Left renal pelvis (tissue), 4 donors: ENCODE measurements at places on chromosomes 7 and 10. TPM values are rescaled to one million over a fixed set of nuclear protein-coding genes. Genes with fewer than 3 reads are reported as not detected.

DNA sequence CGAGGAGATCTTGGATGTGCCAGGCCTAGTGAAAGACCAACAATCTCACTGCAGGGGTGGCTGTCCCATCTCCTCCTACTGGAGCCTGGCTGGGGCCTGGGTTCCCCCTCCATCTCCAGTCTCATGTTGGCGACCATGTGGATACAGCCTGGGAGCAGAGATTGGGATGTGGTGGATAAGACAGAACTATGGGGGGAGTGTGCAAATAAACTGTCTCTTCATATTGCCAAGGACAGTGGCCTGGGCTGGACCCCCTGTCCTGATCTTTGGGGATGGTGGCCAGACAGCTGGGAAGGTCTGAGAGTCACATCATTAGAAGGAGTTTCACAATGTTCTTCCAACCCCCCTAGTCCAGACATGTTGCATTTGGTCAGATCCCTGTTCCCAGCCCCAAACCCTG is 5.8 kb upstream of the MINDY4 start:
- no peak for DNase-seq

- no peak for DNase-seq
Measured at GRCh38 chr10:131177431-131178327, 133.8 kb downstream of the TCERG1L start.

DNA sequence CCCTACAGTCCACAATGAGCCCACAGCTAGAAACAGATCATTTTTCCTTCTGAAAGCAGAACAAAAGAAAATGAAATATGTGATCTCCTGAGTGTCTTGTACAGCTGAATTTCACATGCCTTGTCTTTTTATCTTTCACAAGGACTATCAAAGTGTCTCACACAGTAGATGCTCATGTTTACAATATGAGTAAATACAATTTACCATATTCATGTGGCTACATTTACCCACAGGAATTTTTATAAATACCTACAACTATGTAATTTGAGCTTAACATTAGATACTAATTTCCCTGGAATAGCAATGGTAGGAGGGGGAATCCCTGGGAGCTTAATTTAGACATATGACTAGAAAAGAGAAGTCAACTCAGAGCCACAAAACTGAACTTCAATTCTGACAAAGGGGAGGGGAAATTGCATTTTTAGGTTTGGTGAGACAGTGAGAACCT is 186.2 kb downstream of the MACC1 start:
- no peak for DNase-seq

- no peak for DNase-seq
Measured at GRCh38 chr7:114997487-114998404, 75.9 kb downstream of the MDFIC start.

DNA sequence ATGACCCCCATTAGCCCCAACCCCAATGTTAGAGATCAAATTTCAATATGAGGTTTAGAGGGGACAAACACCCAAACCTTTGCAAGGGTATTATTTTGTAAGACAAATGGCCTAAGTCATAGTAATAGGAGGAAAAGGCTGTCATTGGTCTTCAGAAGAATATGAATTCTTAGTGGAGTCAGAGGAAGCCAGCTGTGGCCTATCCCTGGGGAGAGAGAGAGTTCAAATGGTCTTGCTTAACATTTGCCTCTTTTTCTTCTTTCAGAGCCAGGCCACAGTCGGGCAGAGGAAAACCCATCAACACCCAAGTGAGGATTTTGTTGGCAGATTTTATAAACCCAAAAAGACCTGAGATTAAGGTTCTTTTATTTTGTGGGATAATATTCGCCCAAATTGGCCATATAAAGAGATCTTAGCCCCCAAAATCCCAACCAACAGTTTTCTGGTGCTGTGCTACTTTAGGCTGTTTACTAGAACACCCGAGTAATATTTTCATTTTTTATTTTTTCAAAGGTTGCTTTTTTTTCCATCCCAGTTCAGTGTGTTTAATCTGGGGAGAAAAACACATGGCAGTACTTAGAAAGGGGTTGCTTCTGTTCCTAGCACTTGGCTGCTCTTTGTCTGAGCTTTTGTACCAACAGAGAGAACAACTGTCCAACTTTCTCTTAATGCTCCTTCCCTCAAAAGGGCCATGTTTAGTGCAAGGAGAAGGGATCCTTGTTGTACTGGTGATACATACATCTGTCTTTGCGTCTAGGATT is 26.8 kb upstream of the ARMC3 start:
- no peak for DNase-seq

DNA sequence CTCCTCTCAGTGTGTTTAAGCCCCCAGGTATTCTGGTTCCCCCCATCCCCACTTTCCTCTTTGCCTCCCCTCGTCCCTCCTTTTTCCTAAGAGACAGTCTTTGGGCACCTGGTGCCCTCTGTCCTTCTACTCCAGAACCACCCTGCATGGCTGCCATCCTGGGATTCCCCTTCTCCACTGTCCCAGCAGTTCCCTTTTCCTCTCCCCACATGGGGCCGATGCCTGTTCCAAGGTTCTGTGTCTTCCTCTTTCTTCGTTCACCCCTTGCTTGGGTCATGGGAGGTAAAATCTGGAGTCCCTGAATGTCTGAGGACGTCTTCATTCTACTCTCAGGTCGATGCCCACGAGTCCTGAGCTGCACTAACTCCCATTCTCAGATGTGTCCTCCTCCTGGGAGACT is 120.8 kb downstream of the TAX1BP1 start:
- DNase-seq, result no peak

DNA sequence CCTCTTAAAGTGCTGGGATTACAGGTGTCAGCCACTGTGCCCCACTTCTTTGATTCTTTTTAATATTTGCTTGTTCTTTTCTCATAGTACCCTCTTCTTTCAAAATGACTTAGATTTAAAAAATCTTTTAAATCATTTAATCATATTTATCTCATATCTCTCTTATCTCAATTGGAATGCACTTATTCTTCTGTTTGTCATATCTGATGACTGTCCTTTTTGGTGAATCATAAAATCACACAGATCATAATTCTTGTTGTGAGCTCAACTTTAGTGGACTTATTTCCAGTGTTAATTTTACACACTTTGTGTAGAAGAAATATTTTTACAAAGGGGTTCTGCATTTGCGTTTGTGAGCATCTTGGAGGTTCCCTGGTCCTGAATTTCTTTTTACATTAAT is 220.3 kb upstream of the SLC26A5 start:
- DNase-seq, result no peak

DNA sequence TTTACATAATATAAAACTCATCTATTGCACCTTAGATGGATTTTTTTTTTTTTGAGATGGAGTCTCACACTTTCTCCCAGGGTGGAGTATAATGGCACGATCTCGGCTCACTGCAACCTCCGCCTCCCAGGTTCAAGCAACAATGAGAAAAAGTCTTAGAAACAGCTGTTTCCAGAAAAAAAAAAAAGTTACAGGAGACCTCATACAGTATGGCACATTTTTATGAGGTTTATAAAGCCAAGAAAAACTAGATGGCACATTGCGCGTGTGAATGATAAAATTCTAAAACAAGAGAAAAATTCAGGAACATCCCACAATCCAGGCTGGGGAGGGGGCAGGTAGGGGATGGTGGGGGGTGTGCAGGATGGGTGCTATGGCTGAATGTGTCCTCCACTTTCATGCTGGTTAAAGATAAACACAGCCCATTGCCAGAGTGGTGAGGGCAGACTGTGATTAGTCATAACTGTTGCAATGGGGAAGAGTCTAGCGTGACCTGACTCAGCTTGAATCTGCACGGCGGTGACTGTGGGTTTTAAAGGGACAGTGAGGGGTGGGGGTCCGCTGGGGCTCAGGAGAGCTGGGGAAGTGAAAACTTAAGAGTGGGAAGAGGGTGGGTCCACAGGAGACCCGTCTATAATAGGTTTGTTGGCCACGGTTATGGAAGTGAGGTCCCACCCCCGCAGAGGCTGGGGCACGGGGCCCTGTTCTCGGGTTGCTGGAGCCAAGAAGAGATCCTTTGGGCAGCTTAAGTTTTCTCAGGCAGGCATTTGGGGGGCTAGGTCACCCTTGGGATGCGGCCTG is 11.9 kb upstream of the LRRC27 start:
- no peak for DNase-seq

DNA sequence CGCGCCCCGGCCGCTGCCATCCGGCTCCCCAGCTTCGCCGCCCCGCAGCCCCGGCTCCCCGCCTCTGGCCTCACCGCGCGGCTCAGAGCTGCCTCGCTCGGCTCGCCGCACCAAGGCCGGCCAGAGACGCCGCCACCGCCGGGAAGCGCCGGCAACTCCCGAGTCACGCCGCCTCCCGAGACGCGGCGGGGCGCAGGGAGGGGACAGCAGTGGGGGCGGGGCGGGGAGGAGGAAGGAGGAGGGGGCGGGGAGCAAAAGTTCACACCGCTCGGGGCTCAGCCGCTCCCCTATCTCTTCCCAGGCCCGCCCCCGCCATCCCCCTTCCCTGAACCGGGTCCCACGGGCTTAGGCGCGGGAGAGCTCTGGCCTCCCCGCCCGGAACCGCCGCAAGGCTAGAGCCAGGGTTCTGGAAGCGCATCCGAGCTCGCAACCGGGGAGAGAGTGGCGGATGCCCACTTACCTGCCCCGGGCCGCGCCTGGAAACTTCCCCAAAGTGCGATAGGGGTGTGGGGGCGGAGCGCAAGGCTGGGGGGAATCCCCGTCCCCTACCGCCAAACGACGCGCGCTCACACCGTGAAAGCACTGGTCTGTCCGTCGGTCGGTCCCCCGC is 1.0 kb downstream of the CHST15 start:
- DNase-seq, result no peak

GRCh38 chr7:46208635-46209525 is 287.8 kb upstream of the IGFBP3 start:
- DNase-seq, result no peak

DNA sequence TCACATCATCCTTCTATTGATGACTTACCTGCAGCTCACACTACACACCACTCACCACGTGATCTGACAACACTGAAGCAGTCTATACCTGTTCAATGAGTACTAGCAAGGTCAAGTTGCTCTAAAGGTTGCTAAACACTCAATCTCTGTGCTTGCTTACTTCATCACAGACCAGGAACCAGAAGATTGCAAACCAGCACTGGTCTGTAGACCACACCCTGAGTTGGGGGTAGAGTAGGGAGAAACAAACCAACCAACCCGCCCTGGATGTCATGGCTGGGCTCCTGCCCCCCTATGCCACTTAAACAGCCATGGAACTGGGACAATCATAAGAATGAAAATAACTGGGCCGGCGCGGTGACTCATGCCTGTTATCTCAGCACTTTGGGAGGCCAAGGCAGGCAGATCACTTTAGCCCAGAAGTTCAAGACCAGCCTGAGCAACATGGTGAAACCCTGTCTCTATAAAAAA is 19.6 kb downstream of the DLG5 start:
- DNase-seq, result no peak

GRCh38 chr10:129039406-129040370 is 427.4 kb upstream of the MGMT start:
- no peak for DNase-seq

DNA sequence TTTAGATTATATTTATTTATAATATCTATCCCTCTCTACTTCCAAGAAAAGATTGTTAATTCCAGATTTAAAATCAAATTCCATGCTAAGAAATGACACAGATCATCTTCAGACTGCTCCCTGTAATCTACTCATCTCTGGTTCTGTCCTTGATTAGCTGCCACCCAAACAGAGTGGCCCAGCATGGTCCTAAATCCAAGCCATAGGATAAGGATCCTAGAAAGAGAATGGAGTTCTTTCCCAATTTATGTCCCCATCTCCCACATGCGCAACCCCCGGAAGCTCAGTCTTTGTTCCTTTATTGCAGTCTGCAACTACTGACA is 23.4 kb upstream of the HDAC9 start:
- no peak for DNase-seq

DNA sequence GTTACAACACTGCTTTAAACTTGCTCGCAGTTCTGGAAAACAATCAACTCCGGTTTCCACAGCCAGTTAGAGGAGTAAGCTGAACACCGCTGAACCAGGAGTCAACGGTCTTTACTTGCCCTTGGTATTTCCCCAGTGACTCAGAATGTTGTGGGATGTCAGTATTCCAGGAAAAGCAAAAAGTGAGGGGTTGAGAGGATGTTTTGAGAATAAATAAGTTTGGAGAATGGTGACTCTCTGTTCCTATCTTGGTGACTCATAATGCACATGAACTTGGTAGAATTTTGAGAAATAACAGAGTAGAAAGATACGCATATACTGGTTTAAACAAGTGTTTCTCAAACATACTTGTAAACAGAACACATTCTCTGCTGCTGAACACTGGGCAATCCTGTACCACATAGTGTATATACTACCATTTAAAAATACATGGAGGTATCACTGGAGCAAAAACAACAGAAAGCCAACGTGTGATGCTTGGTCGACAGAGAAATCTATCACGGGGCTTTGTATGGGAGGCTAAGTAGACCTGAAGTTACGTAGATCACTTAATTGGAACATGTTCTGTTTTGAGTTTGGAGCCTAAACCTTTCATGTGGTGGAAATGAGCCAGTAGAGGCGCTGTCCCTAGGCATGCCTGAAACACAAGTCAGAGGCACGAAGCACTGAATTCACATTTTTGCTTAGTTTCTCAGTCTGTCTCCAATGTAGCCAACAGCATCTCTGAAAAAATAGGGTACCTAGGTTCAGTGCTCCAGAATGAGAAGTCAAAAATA is 534.3 kb downstream of the PARD3 start:
- no peak for DNase-seq

GRCh38 chr10:5447611-5448071 is 35.3 kb downstream of the NET1 start:
- DNase-seq, result no peak

GRCh38 chr7:11128498-11128897 is 154.8 kb downstream of the PHF14 start:
- DNase-seq, result no peak

DNA sequence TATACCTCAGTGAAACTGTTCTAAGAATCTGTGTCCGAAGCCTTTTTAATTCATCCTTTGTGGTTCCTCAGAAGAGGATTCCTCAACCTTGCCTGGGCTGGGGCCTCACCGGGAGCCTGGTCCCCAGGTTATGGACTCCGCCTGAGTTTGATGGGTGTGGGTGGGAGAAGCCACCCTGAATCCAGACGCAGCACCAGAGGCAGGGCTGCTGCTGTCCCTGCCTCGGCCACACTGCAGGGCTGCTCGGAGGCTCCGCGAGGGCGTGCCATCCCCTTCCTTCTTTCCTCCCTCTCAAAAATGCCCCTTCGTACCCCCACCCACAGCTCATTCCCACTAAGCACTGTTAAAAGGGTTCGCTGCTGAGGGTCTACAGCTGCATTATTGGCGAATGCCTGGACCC is 146.3 kb downstream of the ADARB2 start:
- no peak for DNase-seq

DNA sequence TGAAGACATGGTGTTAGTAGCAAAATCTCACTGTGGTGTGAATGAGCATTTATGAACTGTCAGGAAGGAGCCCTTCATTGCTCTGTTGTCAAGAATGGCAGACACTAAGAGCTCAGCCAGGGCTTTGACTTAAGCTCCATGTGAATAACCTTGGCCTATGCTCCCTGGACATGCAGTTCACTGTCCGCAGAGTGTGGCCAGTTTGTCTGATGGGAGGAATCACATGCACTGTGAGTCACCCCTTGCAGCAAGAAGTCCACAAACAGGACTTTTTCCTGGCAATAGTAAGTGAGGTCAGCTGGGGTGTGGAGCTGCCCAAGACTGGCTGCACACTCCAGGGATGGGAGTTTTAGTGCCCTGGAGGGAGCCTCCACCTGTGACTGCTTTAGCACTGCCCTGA is 49.5 kb downstream of the ZNF37A start:
- no peak for DNase-seq

MUC3A gene
- 0.04 TPM for polyA plus RNA-seq

COL13A1 gene
- 22.0 TPM for polyA plus RNA-seq

GNAT3 gene
- not detected for polyA plus RNA-seq

ING3 gene
- polyA plus RNA-seq, result 49.2 TPM

UCN3 gene
- 2.8 TPM for polyA plus RNA-seq

UPF2 gene
- 27.3 TPM for polyA plus RNA-seq

GPR26 gene
- polyA plus RNA-seq, result 0.03 TPM

EFCAB10 gene
- 0.75 TPM for polyA plus RNA-seq

LRIT1 gene
- polyA plus RNA-seq, result not detected

NKX6-2 gene
- 7.9 TPM for polyA plus RNA-seq

CYP3A5 gene
- polyA plus RNA-seq, result 2.0 TPM
